ENCODE measurements at places on chromosomes 3 and 15.

DNA sequence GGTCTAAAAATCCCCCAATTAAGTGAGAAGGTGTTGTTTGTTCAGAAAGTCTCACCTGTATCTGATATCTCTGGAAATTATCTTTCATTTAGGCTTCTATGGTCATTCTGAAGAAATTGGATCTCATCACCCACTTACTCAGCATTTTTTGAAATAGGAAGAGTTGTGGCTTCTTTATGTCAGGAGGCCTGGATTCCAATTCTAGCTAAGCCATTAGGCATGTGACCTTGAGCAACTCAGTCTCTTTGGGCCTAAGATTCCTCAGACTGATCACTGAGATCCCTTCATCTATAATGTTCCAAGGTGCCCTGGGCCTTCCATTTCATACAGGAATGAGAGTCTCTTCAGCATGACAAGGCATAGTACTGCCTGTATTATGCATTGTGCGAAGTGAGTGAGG, 70.3 kb downstream of the ARHGEF26 start:
- no peak for DNase-seq

- DNase-seq, result peak; percentile 35
These were observed 4.8 kb downstream of the SCG5 start for GRCh38 chr15:32646291-32646690.

- no peak for DNase-seq
These were observed 88.6 kb upstream of the CACNA2D3 start for GRCh38 chr3:54033761-54034160.

DNA sequence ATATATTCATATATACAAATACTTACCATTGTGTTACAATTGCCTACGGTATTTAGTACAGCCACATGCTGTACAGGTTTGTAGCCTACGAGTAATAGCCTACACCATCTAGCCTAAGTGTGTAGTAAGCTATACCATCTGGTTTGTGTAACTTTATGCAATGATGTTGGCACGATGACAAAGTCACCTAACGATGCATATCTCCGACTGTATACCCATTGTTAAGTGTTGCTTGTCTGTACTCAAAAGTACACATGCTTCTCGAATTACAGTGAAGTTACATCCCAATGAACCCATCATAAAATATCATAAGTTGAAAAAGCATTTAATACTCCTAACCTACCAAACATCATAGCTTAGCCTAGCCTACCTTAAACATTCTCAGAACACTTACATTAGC, 327.1 kb downstream of the KBTBD8 start:
- no peak for DNase-seq

- DNase-seq, result no peak
These were observed 478.2 kb upstream of the DPH6 start for GRCh38 chr15:36024031-36024688.

DNA sequence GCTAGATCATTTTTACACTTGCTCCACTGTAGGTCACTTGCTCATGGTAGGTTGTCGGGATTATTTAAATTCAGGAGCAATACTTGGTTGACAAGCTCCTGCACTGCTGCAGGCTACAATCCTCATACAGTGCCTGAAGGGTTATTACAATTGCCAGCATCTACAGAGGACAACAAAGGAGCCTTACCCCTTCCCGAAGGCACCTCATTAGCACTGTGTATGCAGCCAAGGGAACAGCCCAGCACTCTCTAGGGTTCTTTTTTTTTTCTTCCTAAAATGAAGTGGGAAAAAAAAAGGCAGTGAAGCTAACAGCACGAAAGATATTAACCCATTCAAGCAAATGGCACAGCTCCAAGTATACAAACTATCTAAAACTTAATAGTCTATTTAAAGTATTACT, 142.7 kb downstream of the ULK4 start:
- DNase-seq, result no peak

DNA sequence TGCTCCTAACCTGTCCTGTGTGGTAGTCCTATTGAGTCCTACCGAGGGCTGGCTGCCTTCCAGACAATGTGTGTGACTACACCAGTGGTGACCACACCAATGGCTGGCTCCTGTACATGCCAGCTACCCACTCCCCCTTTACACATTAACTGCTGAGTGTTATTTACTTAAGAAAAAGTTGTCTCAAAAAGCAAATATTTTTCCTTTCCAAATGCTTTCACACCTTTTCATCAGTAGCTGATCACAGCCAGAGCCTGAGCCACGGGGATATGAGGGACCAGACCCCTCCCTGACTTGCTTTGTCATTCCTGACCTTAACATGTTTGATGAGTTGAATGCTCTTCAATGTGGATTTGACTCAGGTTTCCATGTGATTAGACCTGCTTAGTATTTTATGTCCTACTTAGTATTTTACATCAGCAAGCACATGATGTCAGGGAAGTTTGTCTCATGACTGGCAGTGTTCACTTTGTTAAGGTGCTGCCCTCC, 29.6 kb upstream of the GREM1 start:
- no peak for DNase-seq

DNA sequence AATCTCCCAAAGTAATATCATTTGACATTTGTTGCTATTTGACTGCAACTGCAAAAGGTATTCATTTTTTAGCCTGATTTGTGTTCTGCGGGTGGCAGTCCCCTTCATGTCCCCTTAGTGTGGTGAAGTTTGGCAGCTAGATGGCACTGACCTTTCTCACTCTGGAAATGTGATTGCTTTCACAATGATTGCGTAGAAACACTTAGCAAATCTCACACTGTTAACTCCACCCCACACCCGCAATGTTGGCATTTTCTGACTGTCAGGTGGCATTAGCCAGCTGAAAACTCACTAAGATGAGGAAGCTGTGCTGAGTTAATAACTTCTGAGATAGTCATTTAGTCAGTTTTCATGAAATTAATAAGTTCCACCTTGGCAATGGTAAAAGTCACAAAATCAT, 76.9 kb downstream of the TRIM69 start:
- no peak for DNase-seq

All from right renal pelvis (tissue), 4 donors.